Kidney (tissue), 22 donors: ENCODE measurements at places on chromosomes 6 and 20. TPM values are rescaled to one million over a fixed set of nuclear protein-coding genes. Genes with fewer than 3 reads are reported as not detected.
A peak's percentile ranks its signal among the peaks of the same experiment; 100 is the strongest.

DNA sequence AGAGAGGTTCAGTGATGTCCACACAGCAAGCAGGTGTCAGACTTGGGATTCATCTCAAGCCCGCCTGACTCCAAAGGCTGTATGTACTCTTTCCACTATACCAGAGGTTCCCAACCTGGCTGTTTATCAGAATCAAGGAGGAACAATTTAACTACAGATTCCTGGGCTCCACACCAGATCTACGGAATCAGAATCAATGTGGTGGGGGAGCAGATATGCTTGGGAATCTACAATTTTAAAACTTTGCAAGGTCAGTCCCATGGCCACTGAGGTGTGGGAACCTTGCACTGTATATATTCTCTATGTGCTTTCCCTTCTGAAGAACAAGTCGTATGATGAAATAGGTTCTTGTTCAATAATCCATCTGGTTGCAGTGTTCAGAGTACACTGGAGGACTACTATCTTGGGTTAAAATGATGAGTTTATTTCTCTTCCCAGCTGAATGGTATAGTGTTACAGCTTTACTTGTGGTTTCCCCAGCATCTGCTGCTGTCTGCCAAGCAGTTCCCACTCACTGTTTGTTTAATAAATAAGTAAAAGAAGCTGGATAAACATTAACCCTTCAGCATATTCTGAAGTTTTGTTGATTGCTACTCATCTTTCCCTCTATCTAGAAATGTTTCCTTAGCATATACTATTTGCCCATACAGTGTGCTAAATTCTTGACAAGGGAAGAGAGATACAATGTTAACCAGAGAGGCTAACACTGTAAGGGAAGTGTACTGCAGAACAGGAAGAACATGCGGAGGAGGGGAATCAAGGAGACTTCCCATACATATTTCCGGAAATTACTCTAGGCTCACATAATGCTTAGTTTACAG is 9.9 kb downstream of the TTI1 start:
- no peak for DNase-seq

GRCh38 chr20:63734946-63735858 is 1.3 kb upstream of the LIME1 start:
- peak; percentile 78 for DNase-seq

GRCh38 chr6:62328607-62329006 is 42.6 kb upstream of the KHDRBS2 start:
- no peak for DNase-seq

DNA sequence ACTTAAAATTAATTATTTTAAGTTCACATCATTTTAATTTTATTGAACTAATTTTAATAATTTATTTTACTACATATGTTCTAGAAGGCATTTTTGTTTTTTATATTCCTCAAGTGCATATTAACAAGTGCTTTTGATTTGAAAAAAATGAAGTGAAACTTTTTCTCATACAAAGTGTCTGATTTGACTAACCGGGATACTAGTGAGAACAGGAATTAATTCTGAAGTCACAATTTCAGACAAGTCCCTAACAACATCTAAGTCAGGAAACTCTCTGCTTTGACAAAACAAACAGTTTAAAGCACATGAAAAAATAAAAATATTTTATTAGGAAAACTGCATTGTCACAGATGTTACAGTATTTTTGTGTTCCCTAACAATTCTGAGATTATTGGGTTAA is 1166.3 kb upstream of the CITED2 start:
- no peak for DNase-seq

- DNase-seq = no peak
Observed at GRCh38 chr6:27592481-27593199, 119.7 kb upstream of the ZNF184 start.

DNA sequence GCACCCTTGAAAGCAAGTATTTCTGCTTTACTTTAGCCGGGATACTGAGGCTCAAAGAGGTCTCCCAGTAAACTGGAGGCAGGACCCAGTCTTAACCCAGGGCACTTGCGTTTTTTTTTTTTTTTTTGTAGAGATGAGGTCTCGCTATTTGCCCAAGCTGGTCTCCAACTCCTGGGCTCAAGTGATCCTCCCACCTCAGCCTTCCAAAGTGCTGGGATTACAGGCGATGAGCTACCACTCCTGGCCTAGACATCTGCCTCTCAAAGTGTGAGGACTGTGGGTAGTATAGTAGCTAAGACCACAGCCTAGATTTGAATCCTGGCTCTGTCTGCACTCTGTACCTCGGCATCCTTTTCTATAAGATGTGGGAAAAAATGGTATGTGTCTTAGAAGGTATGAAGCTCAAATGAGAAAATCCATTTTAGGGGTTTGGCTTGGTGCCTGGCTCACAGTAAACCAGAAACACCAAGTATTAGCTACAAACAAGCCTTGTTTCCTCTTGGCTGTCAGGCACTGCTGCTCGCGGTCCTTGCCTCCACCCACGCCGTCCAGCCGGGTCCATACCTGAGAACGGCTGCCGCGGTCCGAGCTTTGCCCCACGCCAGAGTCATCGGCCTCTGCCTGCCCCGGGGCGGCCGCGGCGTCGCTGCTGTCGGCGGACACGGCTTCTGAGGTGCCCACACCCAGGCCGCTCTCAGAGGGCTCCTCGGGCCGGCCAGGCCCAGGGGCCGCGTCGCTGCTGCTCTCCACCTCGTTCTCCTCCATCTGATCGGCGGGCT is 1.2 kb downstream of the ZNF335 start:
- DNase-seq = no peak

DNA sequence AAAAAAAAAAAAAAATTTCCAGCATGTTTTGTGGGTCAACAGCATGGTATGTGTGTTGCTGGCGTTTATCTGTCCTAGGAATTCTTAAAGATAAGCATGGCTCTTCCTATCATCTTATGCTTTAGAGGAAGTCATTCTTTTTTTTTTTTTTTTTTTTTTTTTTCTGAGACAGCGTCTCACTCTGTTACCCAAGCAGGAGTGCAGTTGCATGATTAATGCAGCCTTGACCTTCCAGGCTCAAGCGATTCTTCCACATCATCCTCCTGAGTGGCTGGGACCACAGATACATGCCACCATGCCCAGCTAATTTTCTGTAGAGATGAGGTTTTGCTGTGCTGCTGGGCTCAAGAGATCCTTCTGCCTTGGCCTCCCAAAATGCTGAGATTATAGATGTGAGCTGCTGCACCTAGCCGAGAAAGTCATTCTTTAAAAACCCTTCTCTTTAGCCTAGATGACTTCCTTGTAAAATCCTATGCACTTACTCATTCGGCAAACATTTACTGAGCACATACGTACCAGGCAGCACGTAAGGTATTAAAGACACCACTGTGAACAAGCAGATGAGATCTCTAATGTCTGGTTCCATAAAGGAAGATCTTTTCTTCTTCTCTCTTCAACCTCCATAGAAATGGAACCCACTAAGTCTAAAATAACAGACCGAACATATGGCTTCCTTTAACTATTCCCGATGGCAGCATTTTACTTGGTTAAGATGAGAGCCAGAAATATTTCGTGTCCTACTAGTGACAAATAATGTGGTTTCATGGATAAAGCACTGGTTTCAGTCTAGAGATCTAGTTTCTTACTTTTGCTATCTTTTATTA is 122.4 kb downstream of the RIN2 start:
- DNase-seq = no peak

GRCh38 chr6:39426073-39426456 is 103.6 kb upstream of the KCNK16 start:
- DNase-seq = no peak

- DNase-seq = no peak
Observed at GRCh38 chr20:41352666-41353065, 12.0 kb downstream of the LPIN3 start.

- peak; percentile 44 for DNase-seq
Observed at GRCh38 chr20:38321959-38322598, 18.1 kb downstream of the BPI start.

DNA sequence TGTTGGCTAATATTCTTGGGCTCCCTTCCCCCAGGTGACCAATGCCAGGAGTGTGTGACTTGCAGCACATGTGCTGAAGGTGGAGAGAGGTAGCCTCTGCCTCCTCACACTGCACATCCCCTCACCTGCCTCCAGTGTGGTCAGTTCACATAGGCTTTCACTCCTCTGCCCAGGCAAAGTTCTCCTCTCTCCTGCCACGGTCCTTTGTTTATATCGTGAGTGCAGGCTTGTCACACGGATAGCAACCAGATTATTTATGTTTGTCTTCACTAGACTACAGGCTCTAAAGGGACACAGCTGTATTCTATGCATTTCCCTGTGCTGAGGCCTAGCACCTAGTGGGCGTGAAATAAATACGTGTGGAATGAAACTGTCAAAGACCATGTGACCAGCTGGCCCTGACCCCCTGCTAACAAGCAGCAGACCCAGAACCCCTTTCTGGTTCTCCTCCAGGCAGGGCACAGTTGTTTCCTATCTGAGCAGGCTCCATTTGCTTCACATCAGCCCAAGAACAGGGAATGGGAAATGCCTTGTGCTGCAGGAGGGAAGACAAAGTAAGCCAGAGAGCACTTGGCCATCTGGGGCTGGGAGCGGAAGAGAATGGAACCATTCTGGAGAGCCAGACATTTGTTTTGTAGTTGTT is 42.3 kb downstream of the UNC5CL start:
- peak; percentile 50 for DNase-seq

GRCh38 chr20:8535403-8536261 is 403.6 kb downstream of the PLCB1 start:
- no peak for DNase-seq

DNA sequence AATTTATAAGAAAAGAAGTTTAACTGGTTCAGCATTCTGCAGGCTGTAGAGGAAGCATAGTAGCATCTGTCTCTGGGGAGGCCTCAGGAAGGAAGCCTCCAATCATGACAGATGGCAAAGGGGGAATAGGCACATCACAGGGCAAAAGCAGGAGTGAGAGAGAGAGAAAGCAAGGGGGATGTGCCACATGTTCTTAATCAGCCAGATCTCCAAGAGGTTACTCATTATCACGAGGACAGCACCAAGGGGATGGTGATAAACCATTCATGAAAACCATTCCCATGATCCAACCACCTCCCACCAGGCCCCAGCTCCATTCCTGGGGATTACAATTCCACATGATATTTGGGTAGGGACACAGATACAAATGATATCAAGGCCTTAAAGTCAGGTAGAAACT is 217.5 kb upstream of the TCF21 start:
- DNase-seq = no peak

DNA sequence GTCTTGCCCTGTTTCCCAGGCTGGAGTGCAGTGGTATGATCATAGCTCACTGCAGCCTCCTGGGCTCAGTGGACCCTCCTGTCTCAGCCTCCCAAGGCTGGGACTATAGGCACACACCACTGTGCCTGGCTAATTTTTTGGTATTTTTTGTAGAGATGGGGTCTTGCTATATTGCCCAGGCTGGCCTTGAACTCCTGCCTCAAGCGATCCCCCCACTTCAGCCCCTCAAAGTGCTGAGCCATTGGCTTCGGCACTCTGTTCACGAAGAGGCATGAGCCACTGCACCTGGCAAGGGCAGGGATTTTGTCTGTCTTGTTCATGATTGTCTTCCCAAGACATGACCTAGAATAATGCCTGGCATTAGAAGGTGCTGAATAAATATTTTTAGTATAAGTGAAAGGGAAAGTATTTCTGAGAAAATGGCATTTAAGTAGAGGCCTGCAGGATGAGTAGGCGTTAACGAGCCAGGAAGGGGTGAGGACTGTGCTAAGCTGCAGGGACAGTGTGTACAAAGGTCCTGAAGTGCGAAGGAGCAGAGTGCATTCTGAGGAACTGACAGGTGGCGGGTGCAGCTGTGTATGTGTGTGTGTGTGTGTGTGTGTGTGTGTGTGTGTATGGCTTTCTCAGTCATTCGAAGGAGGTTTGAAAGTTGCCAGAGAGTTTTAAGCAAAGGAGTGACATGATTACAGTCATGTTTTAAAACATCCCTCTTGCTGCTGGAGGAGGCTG is 43.0 kb downstream of the VEGFA start:
- no peak for DNase-seq

DNA sequence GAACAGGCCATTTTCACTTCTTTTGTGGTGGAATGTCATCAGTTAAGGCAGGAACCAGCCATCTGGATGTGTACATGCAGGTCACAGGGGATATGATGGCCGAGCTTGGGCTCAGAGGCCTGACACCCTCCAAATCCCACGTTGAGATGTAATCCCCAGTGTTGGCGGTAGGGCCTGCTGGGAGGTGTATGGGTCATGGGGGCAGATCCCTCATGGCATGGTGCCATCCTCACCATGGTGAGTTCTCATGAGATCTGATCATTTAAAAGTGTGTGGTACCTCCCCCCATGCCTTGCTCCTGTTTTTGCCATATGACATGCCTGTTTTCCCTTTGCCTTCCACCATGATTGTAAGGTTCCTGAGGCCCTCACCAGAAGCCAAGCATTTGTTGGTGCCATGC is 26.8 kb downstream of the WDR27 start:
- DNase-seq = no peak

- DNase-seq = no peak
Observed at GRCh38 chr20:10919396-10920140, 245.8 kb upstream of the JAG1 start.

DNA sequence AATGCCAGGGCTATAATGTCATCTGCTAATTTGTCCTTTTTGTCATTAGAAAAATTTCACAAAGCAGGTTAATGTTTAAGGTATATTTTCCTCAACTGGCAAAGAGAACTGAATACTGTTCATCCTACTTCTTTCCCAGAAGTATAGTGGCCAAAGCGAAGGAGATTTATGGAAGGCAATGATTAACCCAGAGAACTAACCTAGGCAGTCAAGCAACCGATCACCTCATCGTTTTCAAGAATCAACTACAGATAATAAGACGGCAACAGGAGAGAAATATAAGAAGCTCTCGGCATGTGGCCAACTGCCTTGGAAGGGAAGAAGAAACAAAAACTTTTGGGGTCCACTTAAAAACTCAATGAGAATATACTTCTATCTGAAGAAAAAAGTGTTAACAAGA is 38.2 kb downstream of the REV3L start:
- peak; percentile 35 for DNase-seq

DNA sequence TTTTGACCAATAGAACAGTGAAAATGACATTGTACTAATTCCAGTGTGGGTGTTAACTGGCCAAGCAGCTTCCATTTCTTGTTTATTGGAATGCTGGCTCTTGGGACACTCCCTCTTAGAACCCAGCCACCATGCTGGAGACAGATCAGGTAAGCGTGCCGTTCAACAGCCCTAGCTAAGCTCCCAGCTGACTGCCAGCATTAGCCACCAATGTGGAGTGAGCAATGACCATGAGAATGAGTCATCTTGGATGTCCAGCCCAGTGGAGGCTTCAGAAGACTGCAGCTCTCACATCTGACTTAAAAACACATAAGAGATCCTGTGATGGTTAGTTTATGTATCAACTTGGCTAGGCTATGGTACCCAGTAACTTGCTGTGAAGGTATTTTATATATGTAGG is 3.0 kb upstream of the LINC00237 start:
- no peak for DNase-seq

The MYL9 gene
- 576 TPM for polyA plus RNA-seq

The EYA2 gene
- polyA plus RNA-seq = 7.9 TPM

The PHACTR3 gene
- 1.7 TPM for polyA plus RNA-seq

The PRSS16 gene
- 5.1 TPM for polyA plus RNA-seq

The MTFR2 gene
- polyA plus RNA-seq = 0.65 TPM

The HRH3 gene
- not detected for polyA plus RNA-seq

The MEP1A gene
- polyA plus RNA-seq = 0.13 TPM

The CGAS gene
- polyA plus RNA-seq = 1.1 TPM

The CDH26 gene
- 0.47 TPM for polyA plus RNA-seq

The BAG2 gene
- 2.7 TPM for polyA plus RNA-seq

The PTCRA gene
- polyA plus RNA-seq = not detected

The BTN3A1 gene
- polyA plus RNA-seq = 13.8 TPM

The ANKEF1 gene
- 1.9 TPM for polyA plus RNA-seq

The EPM2A gene
- 7.8 TPM for polyA plus RNA-seq
